Mammary microvascular endothelial cell (primary cell): ENCODE measurements at places on chromosomes 3 and 15. TPM values are rescaled to one million over a fixed set of nuclear protein-coding genes. Genes with fewer than 3 reads are reported as not detected.

Gene NR1I2
- total RNA-seq, result under 0.01 and 0.05 TPM in 2 replicates

Gene RAD54L2
- 8.9 and 10.3 TPM in 2 replicates for total RNA-seq

Gene LEKR1
- total RNA-seq, result not detected in 2 replicates

Gene ARHGAP31
- total RNA-seq, result 34.0 and 36.2 TPM in 2 replicates

Gene ARL13B
- total RNA-seq, result 10.0 and 10.8 TPM in 2 replicates

Gene ARNT2
- total RNA-seq, result not detected in 2 replicates

Gene REC114
- not detected in 2 replicates for total RNA-seq

Gene VIPR1
- not detected in 2 replicates for total RNA-seq

Gene LMAN1L
- not detected in 2 replicates for total RNA-seq

Gene GUCA1C
- total RNA-seq, result not detected in 2 replicates

Gene ARL14
- not detected in 2 replicates for total RNA-seq

Gene CPB1
- total RNA-seq, result not detected in 2 replicates

Gene SERPINI1
- total RNA-seq, result 0.40 and 1.4 TPM in 2 replicates

Gene WWTR1
- total RNA-seq, result 68.7 and 73.6 TPM in 2 replicates

Gene IQCF5
- total RNA-seq, result not detected in 2 replicates

Gene FBXO45
- 11.1 and 11.9 TPM in 2 replicates for total RNA-seq

Gene TMEM45A
- 2.3 and 2.5 TPM in 2 replicates for total RNA-seq

Gene SLC9C1
- not detected in 2 replicates for total RNA-seq

Gene LOXL1
- 1.4 and 2.5 TPM in 2 replicates for total RNA-seq

Gene B4GALT4
- total RNA-seq, result 3.1 and 5.6 TPM in 2 replicates

Gene CACNA2D2
- total RNA-seq, result 0.05 TPM in 1 of 2 replicates, not detected in the other

Gene CORO2B
- total RNA-seq, result 3.5 and 3.7 TPM in 2 replicates

Gene EBLN2
- 1.4 and 2.4 TPM in 2 replicates for total RNA-seq

Gene SCN11A
- total RNA-seq, result not detected in 2 replicates

Gene KNG1
- not detected in 2 replicates for total RNA-seq

Gene RAB6B
- total RNA-seq, result 1.1 and 1.2 TPM in 2 replicates

Gene CFAP20DC
- total RNA-seq, result 2.4 and 3.3 TPM in 2 replicates

Gene CATSPER2
- 0.33 and 3.0 TPM in 2 replicates for total RNA-seq

Gene FBXO40
- total RNA-seq, result not detected in 2 replicates

Gene SLC7A14
- 0.25 and 0.47 TPM in 2 replicates for total RNA-seq

Gene CEP70
- total RNA-seq, result 10.2 and 11.3 TPM in 2 replicates

Gene HTR3E
- not detected in 2 replicates for total RNA-seq

Gene UROC1
- not detected in 2 replicates for total RNA-seq

Gene CNTN4
- total RNA-seq, result not detected in 2 replicates

Gene CYP19A1
- total RNA-seq, result not detected in 2 replicates

Gene CLCN2
- 0.93 and 2.1 TPM in 2 replicates for total RNA-seq

Gene AHSG
- total RNA-seq, result not detected in 2 replicates

Gene PSTPIP1
- 0.60 TPM in 1 of 2 replicates, not detected in the other for total RNA-seq

Gene CLSTN2
- total RNA-seq, result 0.05 TPM in 1 of 2 replicates, not detected in the other
